ENCODE measurements at places on chromosomes 2 and 18.

DNA sequence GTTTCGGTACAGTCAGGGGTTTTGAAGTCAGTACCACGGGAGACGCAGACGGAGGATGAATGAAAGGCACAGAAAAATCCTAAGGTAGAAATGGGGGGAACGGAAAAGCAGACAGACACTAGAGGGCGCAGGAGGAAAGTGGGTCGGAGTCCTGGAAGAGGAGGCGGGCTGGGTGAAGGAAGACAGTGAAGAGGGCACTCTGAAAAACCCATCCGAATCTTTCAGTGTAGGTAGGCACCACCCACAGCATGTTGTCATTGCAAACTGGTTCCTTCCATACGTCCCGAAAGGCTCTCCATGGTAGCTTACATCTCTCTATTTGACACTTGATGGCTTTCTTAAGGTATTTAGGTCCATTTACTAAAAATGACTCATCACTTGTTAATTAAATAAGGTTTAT is 18.5 kb upstream of the ZNF236 start:
- DNase-seq, result peak; percentile 46

DNA sequence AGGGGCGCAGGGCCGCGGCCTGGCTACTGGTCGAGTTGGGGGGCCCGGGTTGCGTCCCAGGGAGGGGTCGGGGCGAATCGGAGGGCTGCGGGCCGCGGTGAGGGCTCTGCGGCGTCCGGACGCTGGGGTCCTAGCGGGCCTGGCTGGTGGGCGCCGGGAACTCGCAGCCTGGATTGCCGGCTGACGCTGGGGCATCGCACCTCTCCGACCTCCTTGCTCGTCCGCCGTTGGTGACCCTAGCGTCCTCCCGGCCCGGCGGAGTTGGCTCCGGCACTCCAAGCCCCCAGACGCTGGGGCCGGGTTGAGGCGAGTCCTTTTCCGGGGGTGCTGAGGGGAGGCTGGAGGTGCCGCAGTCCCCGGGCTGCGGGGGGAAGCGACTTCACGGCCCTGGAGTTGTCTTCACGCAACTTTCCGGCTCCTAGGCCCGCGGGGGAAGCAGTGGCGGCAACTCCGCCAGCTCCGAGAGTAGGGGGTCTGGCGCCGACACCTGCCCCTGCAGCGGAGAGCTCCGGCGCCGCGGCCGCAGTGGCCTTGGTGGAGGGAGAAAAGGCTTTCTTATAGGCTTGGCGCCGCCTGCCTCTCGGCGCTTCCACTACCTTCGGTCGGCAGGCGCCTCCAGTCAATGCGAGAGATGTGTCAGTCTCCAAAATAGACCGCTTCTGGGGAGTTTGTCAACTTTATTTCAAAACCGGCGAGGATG is 70.3 kb downstream of the HAUS1 start:
- no peak for DNase-seq

- DNase-seq, result no peak
These were observed 79.7 kb upstream of the IGFBP5 start for GRCh38 chr2:216775043-216775453.

- no peak for DNase-seq
These were observed 44.5 kb downstream of the SH3RF3 start for GRCh38 chr2:109173311-109174171.
